ENCODE measurements at places on chromosomes 1 and 21.
A peak's percentile ranks its signal among the peaks of the same experiment; 100 is the strongest.

DNA sequence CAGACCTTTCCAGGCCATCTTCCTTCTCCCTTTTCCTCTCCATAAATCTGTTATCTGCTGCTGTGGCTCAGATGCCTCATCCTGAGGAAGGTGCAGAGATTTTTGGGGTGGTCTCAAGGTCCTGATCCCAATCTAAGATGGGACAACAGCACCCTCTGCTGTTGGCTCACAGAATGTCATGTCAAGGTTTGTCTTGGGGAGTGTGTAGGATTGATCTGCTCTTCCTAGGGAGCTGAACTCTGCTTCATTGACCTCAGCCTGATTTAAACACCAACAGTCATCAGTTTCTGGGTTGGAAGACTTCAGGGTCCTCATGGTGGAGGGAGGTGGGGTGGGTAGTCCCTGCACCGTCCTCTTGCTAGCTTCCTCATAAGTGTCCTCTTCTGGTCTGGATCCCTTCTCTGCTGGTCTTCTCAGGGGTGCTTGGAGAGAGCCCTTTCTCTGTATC is 62.8 kb upstream of the LAX1 start:
- peak; percentile 11 for DNase-seq

- DNase-seq = no peak
These were observed 108.2 kb downstream of the CLEC20A start for GRCh38 chr1:178388418-178389145.

DNA sequence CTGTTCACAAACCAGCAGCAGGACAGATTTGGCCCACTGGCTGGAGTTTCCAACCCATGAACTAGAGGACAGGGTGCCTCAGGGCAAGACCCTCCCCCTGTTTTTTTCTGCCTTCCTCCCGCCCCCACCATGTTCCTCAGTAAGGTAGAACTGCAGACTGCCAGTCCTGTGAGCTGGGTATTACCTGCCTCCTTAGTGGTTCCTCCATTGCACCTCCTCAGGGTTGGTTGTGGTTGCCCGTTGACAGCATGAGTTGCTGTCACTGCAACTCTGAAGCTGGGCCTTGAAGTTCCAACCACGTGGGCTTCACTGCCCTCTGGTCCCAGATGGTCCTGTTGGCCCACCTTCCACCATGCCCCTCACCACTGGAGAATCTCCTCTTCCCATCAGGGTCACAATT is 28.8 kb downstream of the TENT5C start:
- no peak for DNase-seq

DNA sequence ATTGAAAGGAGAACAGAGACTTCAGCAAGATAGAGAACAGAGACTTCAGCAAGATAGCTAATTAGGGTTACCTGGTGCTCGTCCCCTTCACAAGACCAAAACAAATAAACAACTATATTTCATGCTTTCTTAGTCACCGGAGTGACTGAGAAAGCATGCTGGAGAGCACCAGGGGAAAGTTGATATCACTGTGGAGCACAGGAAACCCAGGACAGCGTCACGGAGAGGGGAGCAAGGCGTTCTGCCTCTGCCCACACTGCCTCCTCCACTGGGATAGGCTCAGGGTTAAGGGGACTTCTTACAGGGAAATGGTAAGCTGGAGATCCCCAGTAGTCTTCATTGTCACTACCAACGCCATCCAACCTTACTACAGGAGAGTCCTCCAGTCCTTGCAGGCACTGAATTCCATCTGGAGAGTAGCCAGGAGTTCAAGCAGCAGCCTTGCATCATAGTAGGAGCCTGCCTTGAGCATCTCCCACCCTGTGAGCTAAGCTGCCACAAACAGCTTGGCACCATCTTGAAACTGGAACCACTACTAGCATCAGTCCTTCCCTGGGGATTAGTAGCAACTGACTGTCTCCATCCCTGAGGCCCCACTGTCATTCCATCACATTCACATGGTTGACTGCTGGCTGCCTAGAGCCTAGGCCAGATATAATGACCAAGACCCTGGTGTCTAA is 239.4 kb downstream of the PLPP3 start:
- DNase-seq = no peak

DNA sequence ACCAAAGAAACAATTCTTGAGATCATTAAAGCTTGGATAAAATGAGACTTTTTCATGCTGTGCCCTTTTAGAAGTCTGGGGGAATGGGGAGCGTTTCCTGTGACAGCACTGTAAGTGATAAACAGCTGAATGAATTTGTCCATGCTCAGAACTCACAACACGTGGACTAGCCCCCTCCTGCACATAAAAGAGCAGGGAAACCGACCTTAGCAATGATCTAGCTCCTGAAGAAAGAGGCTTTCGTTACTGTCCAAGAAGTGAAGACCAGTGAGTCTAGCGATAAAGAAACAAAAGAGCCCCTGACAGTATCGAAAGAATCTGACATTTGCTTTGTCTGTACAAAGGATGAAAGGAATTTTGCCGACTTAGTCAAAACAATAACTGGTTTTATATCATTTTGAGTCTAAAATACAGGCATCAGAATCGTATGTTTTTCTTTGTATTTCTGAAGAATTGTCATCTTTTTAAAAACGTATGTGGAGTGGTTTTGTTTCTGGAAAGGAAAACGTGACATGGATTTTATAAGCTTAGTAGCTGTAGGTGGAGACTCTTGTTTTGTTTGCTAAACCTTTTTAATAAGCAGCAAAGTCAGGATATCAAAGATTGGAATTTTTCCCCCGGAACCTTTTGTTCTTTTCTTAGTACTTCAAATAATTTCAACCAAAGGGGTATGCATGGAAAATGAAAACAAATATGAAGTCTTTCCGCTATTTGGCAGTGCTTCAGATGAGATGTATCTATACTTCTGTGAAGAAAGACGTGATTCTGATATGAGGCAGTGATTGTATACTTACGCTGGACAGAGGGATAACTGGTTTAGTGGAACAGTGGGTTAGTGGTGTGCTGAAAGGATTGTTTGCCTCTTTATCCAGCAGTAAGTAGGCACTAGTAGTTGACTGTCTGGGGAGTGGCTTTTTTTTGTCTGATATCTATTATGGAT is 61.0 kb downstream of the MAST2 start:
- no peak for DNase-seq

DNA sequence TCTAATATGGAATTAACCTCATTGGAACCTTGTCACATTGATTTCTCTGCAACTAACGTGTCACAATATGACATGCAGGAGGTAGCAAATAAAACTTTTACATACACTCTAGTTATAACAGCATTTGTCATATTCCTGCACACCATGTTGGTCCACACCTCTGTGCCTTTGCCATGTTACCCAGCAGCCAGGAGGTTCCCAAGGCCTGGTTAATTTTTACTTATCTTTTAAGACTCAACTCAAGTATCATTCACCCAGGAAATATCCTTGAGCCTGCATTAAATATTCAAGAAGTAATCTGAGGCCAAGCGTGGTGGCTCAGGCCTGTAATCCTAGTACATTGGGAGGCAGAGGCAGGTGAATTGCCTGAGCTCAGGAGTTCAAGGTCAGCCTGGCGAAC is 447.2 kb upstream of the NR5A2 start:
- no peak for DNase-seq

DNA sequence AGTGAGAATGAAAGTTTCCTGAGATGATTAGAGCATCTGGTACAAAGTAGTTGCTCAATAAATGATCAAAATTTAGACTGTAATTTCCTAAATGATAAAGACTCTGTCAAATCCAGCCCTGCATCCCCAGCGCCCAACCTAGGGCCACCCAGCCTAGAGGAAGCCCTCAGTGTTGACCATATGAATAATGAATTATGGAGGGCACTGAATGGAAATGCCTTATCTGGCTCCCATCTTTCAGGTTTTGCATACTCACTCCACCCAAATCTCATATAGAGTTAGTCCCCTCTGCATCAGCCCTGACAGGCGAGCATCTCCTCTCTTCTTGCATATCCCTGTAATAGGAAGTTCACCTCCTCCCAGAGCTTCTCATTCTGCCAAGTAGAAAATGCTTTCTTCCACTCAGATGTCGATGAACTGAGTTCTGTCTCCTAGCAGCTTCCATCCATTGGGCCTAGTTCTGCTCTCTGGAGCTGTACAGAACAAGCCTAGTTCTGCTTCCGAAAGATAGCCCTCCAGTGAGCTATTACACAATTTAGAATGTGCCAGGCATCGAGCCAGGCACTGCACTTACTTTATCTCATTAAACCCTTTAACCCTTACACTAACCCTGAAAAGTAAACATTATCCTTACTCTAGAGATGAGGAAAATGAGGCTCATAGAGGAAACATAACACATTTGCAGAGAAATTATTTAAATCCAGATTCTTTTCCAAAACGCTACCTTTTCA is 20.9 kb downstream of the COA7 start:
- DNase-seq = no peak

DNA sequence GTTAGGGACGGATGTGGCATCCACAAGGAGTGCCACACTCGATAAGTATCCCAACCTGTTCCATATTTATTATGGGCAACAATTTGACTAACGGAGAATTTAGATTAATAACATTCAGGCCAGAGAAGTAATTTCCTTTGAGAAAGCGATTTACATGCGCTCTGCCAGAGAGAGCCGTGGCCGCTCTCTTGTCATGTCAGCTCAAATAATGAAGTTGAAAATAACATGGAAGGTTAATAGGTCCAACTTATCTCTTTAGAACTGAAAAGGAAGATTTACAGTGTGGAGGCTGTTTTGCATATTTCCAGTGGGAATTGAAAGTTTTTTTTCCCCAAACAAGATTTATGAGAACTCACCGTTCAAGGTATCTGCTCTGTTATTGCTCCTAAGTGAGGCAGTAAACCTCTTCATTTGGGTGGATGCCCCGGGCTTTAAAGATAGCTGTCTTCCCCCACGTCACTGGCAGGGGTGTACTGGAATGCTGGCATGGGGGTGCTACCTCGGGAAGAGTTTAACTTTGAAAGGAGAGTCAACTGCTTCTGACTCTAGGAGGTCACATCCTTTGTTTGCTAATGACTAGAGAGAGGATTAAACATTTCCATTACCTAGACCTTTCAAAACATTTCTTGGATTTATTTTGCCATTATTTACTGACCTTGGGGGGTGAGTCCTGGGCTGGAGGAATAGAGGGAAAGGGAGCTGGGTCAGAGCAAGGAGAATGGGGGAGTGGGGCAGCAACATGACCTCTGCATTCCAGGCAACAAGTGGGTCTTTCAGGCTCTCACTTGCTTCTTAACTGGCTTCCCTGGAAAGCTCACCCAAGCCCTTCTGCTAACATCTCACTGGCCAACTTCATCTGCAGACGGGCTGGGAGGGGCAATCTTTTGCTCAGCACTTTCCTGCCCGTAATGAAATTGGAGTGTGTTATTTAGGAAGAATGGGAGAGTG is 204.2 kb downstream of the CAMTA1 start:
- no peak for DNase-seq

DNA sequence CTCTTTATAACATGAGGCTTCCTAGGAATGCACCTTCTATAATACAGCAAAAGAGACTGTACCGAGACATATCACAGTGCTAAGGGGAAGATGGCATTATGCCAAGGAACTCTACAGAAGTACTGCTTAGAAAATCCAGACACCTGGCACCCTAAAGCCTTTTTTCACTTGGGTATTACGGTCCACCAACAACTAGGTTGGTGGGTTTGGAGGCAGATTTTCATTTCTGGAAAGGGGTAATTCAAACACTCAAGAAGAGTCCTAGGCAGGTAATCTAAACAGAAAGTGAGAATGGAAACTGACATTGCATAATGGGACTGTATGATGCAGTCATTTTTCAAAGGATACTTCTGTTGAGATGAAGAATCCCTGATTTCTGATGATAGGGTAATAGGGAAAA is 19.6 kb downstream of the SCMH1 start:
- DNase-seq = no peak

DNA sequence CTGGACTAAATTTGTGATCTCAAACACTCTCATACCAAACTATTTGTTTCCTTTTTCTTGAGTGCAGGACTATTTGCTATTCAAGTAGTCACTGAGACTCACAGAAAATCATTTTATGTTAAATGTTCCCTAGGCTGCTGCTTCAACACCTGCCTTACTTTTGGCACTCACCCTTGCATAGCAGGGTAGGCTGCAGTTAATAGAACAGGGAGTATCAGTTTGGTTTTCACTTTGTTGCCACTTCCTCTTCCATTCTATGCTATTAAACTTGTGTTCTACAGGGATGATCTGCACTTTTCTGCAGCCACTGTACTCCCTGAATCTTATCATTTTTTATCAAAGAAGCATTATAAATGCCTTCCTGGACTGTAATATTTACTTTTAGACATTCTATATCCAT is 148.7 kb upstream of the PRMT6 start:
- DNase-seq = no peak

GRCh38 chr1:172821609-172822274 is 162.8 kb downstream of the FASLG start:
- DNase-seq = peak; percentile 55

- no peak for DNase-seq
These were observed 99.1 kb downstream of the PPIAL4G start for GRCh38 chr1:148383966-148384365.

DNA sequence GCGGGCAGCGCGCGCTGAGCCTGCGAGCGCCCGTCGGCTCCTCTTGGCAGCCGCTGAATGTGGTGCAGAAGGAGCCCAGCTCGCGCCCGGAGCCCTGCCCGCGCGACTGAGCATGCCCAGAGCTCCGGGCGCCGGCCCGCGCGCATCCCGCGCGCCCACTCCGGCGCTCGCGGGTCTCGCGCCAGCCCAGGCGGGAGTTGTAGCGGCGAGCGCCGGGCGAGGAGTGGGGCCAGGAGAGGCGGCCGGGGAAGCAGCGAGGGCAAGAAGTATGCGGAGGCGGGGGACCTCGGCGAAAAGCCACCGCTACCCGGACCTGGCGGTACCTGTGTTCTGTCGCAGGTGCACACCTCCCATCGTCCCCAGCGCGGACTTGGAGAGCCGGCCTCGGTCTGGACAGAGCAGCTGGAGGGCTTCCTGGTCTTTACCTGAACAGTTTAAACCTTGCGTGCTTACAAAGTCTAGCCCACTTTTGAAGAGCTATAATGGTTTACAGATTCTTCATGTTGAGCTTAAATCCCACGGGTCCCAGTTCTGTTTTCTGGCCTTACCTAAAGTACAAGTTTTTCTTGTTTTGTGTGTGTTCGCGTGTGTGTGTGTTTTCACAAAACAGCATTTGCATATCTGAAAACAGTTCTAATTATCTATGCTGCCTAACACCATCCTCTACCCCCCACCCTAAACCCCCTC is at the start of gene DDAH1:
TSS of gene DDAH1 (minus strand) at position 61 of the 687 bp plus-strand sequence. CDS start 114 bp downstream, outside the sequence.
- no peak for DNase-seq

DNA sequence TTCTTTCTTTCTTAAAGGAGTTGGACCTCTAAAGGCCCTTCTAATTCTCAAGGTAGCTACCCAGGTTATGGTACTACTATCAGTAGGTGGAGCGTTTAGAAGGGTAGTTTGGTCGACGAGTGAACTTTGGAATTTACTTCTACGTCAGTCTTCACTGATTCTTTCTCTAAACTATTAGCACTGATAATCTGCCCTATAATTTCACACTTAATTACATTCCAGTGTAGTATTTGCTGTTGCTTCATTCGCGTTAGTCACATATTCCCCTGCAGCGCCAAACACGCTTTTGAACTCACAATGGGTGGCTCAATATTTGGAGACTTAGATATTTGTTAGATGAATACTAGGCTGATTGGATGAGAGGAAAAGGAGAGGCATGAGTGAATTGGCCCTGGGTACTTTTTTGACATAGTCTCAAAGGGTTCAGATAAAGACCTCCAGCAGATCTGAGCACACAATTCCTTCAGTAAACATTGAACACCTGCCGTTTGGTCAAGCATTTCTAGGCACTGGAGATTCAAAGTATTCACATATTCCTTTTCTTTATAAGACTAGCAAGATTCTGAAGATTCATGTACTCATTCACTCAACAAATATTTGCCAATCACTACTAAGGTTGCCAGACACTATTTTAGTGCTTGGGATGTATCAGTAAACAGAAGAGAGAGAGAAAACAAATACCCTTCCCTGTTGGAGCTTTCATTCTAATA is 929 bp upstream of the FOXJ3 start:
- no peak for DNase-seq
